Neural progenitor cell (in vitro differentiated cells): ENCODE measurements at places on chromosomes 3 and 15.

- peak; percentile 96 for DNase-seq
These were observed at the start of gene IL17RD for GRCh38 chr3:57164657-57165573. TSS of gene IL17RD (minus strand) at chr3:57165353. CDS start at chr3:57165286, 67 bp downstream.

DNA sequence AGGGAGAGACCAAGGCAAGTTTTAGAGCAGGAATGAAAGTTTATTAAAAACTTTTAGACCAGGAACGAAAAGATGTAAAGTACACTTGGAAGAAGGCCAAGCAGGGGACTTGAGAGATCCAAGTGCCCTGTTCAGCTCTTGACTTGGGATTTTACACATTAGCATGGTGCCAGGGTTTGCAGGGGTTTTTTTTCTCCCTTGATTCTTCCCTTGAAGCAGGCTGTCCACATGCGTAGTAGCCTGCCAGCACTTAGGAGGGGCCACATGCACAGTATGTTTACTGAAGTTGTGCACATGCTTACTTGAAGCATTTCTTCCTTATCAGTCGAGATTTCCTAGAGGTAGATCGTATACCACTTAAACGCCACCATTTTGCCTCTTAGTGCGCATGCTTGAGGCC is 277.5 kb upstream of the AGTR1 start:
- no peak for DNase-seq

DNA sequence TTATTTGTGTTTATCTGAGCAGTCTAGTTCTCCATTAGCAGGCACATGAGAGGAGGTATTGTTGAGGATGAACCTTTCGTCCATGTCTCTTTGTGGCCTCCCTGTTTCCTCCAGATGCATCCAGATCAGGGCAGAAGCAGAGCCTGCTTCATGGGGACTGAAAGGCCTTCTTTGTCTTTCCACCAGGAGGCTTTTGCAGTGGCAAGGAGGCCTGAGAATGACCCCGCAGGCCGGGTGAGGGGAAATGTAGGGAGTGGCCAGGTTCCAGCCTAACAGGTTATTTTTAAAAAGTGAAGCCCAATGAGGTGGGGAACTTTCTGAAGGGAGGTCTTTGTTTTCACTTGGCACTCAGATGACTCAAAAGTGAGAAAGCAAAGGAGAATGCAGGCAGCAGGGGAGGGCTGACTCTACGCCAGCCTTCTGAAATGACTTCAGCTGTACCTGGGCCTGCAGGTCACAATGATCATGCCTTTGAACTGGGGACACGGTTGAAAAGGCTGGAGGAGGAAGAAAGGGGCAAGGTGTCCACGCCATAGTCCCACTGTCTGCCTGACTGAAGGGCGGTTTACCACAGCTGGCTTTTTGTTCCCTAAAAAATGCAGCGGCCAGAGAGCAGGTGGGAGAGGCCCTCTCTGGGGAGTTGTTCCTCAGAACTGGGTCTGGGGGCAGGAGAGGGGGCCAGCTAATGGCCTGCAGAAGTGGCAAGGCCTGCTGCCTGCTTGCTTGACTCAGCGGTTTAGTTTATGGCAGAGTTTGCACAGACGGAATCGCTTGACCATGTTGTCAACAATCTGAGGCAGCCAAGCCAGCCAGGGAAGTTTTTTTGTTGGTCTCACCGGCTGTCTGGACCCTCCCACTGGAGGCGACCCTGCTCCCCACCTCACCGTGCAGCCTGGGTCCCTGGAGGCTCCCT is 28.7 kb downstream of the CMTM7 start:
- peak; percentile 48 for DNase-seq

- peak; percentile 80 for DNase-seq
These were observed 16.3 kb downstream of the BMF start for GRCh38 chr15:40092256-40092978.

- no peak for DNase-seq
These were observed 52.6 kb downstream of the U2SURP start for GRCh38 chr3:143054011-143054410.

- no peak for DNase-seq
These were observed 30.4 kb upstream of the LIMD1 start for GRCh38 chr3:45564172-45564571.

DNA sequence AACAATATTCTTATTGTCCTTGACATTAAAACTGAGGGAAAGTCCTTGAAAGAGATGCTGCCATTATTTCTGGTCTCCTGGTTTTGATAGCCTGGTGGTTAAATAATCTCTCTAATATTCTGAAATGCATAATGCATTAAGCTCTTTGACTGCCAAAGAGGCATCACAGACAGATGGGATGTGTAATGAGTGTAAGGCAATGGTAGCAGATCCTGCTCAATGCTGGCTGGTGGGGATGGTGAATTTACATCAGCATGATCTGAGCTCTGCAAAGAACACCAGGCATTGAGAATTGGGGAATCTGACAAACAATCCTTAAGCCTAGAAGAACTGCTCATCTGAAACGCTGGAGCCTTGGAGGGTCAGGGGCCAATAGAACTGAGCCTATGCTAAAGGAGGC is 528.6 kb upstream of the LMCD1 start:
- peak; percentile 18 for DNase-seq
